ENCODE measurements at places on chromosomes 2 and 18. TPM values are rescaled to one million over a fixed set of nuclear protein-coding genes. Genes with fewer than 3 reads are reported as not detected.

Gene ALKAL2
- not detected for total RNA-seq

Gene DYNAP
- total RNA-seq: not detected

Gene CBLN2
- not detected for total RNA-seq

Gene REG3A
- not detected for total RNA-seq

Gene CD8B2
- total RNA-seq: 0.23 TPM

Gene NDC80
- total RNA-seq: 6.8 TPM

Gene RTKN
- 11.0 TPM for total RNA-seq

Gene CEP68
- total RNA-seq: 8.3 TPM

Gene MOGAT1
- total RNA-seq: not detected

Gene COL3A1
- total RNA-seq: 1,200 TPM

Gene DNAJC10
- 140 TPM for total RNA-seq

Gene GPBAR1
- total RNA-seq: not detected

Gene ARHGEF4
- 0.90 TPM for total RNA-seq

Measured in smooth muscle cell of the coronary artery (primary cell).